ENCODE measurements at places on chromosomes 6 and 20. TPM values are rescaled to one million over a fixed set of nuclear protein-coding genes. Genes with fewer than 3 reads are reported as not detected.

DNA sequence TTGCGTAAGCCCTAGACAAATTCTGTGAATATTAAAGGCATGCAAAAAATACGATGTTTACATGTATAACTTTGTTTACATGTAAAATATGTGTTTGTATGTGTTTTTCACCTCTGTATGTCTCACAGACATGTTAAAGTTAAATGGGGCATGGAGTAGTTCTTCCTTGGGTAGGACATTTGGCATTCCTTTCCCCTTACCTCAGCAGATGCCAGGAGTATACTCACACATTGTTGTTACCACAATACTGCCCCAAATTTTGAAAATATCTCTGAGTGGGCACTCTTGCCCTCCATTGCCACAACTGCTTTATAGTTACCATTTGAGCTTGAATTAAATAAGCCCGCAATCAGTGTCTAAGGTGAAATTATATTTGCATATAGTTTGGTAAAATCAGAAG, 147.5 kb downstream of the MYO6 start:
- no peak overlapping the region for H3K27ac ChIP-seq
- H3K36me3 ChIP-seq = no peaks in the 10 kb centered on the region

Gene CCN5
- total RNA-seq = not detected

GRCh38 chr6:28758046-28758817, 165.6 kb downstream of the TRIM27 start:
- no peaks in the 10 kb centered on the region for H3K36me3 ChIP-seq
- no peak overlapping the region for H3K27ac ChIP-seq
- no peaks in the 10 kb centered on the region for H3K4me1 ChIP-seq
- H3K4me3 ChIP-seq = no peak overlapping the region
- no peak for DNase-seq
- peaks cover 52% of the 10 kb centered on the region for H3K27me3 ChIP-seq

DNA sequence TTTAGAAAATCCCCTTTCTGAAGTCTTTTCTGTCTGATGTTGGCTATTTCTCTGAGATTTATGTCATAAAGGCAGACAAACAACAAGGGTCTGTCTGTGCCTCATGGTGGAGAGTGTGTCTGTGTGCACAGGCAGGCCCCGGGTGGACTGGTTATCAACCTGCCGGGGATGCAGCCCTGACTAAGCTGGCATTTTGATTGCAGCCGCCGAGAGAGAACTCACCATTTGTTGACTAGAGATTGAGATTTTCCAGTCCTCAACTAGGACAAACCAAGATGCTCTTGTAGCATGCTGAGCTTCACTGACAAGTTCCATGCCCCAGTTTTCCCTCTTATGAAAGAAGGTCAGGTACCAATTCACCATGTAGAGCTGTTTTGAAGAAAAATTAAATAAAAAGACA, 363.6 kb upstream of the CNR1 start:
- no peaks in the 10 kb centered on the region for H3K36me3 ChIP-seq
- H3K4me1 ChIP-seq = no peaks in the 10 kb centered on the region
- H3K4me3 ChIP-seq = no peak overlapping the region
- no peak overlapping the region for H3K27ac ChIP-seq
- peaks cover 6% of the 10 kb centered on the region for H3K27me3 ChIP-seq

GRCh38 chr6:26215585-26216358, 128.5 kb downstream of the HFE start:
- no peaks in the 10 kb centered on the region for H3K27me3 ChIP-seq
- H3K36me3 ChIP-seq = no peaks in the 10 kb centered on the region
- DNase-seq = no peak
- peaks cover 33% of the 10 kb centered on the region for H3K4me1 ChIP-seq

Gene PRSS35
- not detected for total RNA-seq

DNA sequence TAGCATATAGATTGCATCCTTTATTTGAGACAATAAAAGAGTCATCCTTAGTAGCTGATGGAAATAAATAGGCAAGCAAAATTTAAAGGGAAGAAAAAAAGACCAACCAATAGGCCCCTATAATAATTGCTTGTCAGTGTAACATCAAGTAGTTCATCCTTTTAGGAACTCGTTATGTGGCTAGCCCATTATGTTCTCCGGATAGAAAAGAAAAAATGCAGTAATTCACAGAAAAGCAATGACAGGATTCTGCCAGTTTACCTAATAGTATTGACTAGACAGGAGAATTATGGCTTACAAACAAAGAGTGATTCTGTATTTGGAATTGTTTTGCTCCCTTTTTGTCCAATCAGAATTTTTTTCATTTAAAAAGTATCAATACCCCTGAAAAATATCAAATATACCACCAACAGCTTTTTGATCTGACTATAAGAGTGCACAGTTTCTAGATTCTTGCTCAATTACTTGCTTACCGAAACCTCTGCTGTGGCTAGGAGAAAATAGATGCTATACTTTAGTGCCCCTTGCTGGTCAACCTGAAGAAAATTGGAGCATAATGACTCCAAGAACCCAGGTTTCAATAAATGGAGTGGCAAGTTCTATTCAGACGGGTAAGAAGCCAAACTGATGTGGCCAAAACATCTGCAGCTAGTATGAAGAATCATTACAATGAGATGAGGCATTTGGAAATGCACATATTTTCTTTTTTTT, 91.5 kb upstream of the SASH1 start:
- H3K4me3 ChIP-seq = no peak overlapping the region
- no peaks in the 10 kb centered on the region for H3K36me3 ChIP-seq
- no peaks in the 10 kb centered on the region for H3K27me3 ChIP-seq
- H3K27ac ChIP-seq = no peak overlapping the region
- H3K4me1 ChIP-seq = no peaks in the 10 kb centered on the region
- DNase-seq = no peak

DNA sequence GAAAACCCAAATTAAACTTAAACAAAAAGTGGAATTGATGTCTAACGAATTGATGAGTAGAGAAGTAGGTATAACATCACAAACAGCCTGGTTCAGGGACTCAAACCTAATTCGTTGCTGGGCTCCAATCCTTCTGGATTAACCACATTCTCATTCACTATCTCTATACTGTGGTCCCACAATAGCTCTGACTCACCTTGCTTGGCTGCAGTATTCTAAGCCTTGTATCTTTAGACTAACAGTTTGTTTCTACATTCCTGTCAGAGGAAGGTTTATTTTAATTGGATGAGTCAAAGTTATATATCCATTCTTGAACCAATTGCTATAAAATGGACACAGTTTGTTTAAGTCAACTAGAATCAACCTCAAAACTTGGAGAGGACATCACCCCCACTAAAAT, 530.5 kb upstream of the PTCHD4 start:
- H3K36me3 ChIP-seq = no peaks in the 10 kb centered on the region
- no peak overlapping the region for H3K4me3 ChIP-seq
- no peak overlapping the region for H3K27ac ChIP-seq
- H3K4me1 ChIP-seq = no peaks in the 10 kb centered on the region
- DNase-seq = no peak

Gene ESF1
- total RNA-seq = 7.1 TPM

DNA sequence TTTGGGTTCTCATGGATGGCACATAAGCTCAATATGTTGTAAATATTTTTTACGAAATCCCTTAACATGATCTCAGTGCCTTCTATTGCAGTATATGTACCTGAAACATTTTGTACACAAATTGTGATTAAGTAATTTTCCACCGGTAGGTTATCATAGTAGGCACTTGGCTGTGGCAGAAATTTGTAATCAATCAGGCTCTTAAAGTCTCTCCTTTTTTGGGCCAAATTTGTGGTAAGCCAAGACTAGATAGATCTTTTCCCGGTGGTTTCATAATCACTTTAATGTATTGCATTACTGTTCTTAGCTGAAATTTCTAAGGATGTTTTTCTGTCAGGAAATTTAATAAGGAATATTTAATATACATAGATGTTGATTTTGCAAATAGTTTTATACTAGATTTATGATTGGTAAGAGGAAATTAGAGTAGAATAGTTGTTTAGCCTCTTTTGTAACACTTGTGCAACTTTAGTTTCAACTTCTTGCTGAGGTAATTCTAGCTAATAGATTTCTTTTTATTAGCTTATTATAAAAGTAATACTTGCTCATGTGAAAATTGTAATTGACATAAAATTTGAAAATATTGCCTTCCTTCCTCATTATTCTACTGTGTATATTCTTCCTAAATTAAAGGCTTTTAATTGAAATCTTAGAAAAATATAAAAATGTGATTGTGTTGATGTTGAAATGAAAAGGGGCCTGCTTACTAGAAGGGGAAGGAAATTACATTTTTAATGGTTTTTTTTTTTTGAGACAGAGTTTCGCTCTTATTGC, 3.2 kb downstream of the PCMT1 start:
- H3K27me3 ChIP-seq = no peaks in the 10 kb centered on the region
- peaks cover 25% of the 10 kb centered on the region for H3K4me1 ChIP-seq
- no peak for DNase-seq
- H3K27ac ChIP-seq = no peak overlapping the region
- H3K4me3 ChIP-seq = no peak overlapping the region
- peaks cover 3% of the 10 kb centered on the region for H3K36me3 ChIP-seq

DNA sequence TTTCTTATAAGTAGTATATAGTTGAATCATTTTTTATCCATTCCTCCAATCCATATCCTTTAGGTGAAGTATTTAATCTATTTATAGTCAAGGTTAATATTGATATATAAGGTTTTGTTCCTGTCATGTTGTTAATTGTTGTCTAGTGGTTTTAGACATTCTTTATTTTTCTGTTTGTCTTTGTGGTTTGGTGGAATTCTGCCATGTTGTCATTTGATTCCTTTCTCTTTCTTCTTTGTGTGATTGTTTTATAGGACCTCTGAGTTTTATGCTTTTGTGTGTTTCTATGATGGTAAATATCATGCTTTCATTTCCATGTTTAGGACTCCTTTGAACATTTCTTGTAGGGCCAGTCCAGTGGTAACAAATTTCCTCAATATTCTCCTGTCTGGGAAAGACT, 450.3 kb upstream of the BTBD3 start:
- H3K36me3 ChIP-seq = no peaks in the 10 kb centered on the region
- H3K27me3 ChIP-seq = no peaks in the 10 kb centered on the region
- H3K4me1 ChIP-seq = no peaks in the 10 kb centered on the region
- DNase-seq = no peak

DNA sequence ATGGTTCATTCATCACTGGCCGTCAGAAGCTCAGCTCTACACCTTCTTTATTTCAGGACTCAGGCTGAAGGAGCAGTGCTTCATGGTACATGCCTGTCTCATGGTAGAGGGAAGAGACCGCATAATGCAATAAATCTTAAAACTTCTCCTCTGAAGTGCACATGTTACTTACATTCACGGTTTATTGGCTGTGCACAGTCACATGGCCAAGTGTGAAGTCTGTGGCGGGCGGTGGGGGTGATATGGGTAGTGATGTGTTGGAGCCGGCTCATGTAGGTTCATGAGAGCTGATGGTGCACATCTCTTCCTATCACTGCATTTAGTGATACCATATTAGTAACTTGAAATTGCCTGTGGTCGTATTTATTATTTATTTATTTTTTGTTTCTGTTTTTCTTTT, 102.9 kb downstream of the CTNNBL1 start:
- no peaks in the 10 kb centered on the region for H3K27me3 ChIP-seq
- H3K4me3 ChIP-seq = no peak overlapping the region
- H3K4me1 ChIP-seq = no peaks in the 10 kb centered on the region
- DNase-seq = no peak
- H3K36me3 ChIP-seq = peaks cover 35% of the 10 kb centered on the region
- no peak overlapping the region for H3K27ac ChIP-seq

- H3K27me3 ChIP-seq = no peaks in the 10 kb centered on the region
- no peak for DNase-seq
- no peaks in the 10 kb centered on the region for H3K36me3 ChIP-seq
These were observed 1.3 kb downstream of the BPIFB1 start for GRCh38 chr20:33284284-33284683.

- H3K36me3 ChIP-seq = no peaks in the 10 kb centered on the region
- H3K27ac ChIP-seq = no peak overlapping the region
- H3K27me3 ChIP-seq = no peaks in the 10 kb centered on the region
These were observed 46.9 kb downstream of the ANKRD6 start for GRCh38 chr6:89479897-89480296.

Gene GPLD1
- 0.66 TPM for total RNA-seq

Gene ASIP
- not detected for total RNA-seq

DNA sequence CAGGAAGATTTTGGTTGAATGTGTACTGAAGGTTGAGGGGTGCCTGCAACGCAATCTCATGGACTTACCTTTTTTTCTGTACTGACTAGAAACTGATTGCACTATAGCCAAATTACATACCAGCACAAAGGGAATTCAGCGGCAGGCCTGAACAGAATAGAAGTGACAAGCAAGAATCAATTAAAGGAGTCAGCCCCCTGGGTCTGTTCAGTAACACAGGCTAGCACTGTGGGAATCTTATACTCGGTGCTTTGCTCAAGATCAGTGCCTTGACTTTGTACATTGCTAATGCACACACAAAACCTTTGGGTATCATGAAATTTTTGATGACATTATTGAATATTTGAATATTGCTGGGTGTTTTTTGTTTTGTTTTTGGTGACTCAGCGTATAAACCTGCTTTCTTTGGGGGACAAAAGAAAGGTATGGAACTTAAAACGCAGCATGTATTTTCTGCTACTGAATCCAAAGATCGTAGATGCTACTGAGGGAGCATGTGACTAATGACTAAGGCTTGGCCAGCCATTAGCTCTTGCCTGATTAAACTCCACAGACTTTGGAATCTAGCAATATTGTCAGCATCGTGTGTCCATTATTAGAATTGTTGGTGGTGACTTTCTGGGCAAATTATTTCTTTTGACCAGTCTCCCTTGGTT, 236.6 kb downstream of the ARID1B start:
- no peaks in the 10 kb centered on the region for H3K4me1 ChIP-seq
- DNase-seq = no peak
- no peak overlapping the region for H3K27ac ChIP-seq
- no peak overlapping the region for H3K4me3 ChIP-seq
- no peaks in the 10 kb centered on the region for H3K27me3 ChIP-seq
- H3K36me3 ChIP-seq = no peaks in the 10 kb centered on the region

- no peak for DNase-seq
- H3K27me3 ChIP-seq = no peaks in the 10 kb centered on the region
- no peak overlapping the region for H3K27ac ChIP-seq
These were observed 181.0 kb downstream of the GJA1 start for GRCh38 chr6:121616406-121616805.

Gene TCF21
- total RNA-seq = not detected

- no peak overlapping the region for H3K4me3 ChIP-seq
- no peaks in the 10 kb centered on the region for H3K27me3 ChIP-seq
- DNase-seq = no peak
- no peak overlapping the region for H3K27ac ChIP-seq
- H3K4me1 ChIP-seq = no peaks in the 10 kb centered on the region
- H3K36me3 ChIP-seq = no peaks in the 10 kb centered on the region
These were observed 83.1 kb downstream of the KCNQ5 start for GRCh38 chr6:72704979-72705378.

- H3K27ac ChIP-seq = no peak overlapping the region
- no peak for DNase-seq
- no peaks in the 10 kb centered on the region for H3K4me1 ChIP-seq
- no peaks in the 10 kb centered on the region for H3K36me3 ChIP-seq
- H3K27me3 ChIP-seq = no peaks in the 10 kb centered on the region
These were observed 19.0 kb downstream of the LRRC1 start for GRCh38 chr6:53813801-53814200.

GRCh38 chr6:82118150-82118562, 129.4 kb downstream of the IBTK start:
- no peaks in the 10 kb centered on the region for H3K36me3 ChIP-seq
- no peaks in the 10 kb centered on the region for H3K27me3 ChIP-seq
- H3K27ac ChIP-seq = no peak overlapping the region
- no peak overlapping the region for H3K4me3 ChIP-seq
- no peak for DNase-seq

Gene IFNGR1
- total RNA-seq = 81.7 TPM
